ENCODE measurements at places on chromosomes 13 and 19.

DNA sequence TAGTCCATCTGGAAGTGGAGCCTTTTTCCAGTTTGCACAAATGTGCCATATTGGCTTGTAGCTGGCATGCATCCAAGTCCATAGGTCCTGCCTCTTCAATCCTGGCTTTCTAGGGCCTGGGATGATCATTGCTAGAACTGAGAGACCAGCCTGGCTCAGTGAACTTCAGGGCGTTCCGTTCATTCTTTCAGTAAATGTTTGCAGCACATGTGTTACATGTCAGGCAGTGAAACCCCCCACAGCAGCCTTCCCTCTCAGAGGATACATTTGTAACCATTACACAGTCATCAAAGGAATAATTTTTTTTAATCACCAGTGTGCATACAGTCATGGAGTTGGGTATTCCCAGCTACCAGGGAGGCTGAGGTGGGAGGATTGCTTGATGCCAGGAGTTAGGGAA, 9.7 kb downstream of the FUT2 start:
- no peak for DNase-seq

DNA sequence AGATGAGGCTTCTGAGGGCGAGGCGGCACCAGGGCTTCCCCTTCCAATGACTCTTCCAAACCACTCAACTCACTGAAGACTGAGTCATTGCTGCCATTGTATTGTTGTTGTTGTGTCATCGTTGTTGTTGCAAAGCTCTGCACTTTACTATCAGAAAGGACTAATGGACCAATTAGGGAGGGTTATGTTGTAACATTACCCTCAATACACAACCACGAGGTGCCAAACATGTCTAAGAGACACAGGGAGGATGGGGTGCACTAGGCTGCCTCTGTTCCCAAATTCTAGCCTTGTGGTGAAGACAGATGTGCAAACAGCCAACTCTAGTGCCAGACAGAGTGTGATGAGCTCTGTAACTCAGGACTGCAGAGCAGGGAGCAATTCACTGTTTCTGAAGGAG, 1075.2 kb downstream of the UQCRFS1 start:
- no peak for DNase-seq

DNA sequence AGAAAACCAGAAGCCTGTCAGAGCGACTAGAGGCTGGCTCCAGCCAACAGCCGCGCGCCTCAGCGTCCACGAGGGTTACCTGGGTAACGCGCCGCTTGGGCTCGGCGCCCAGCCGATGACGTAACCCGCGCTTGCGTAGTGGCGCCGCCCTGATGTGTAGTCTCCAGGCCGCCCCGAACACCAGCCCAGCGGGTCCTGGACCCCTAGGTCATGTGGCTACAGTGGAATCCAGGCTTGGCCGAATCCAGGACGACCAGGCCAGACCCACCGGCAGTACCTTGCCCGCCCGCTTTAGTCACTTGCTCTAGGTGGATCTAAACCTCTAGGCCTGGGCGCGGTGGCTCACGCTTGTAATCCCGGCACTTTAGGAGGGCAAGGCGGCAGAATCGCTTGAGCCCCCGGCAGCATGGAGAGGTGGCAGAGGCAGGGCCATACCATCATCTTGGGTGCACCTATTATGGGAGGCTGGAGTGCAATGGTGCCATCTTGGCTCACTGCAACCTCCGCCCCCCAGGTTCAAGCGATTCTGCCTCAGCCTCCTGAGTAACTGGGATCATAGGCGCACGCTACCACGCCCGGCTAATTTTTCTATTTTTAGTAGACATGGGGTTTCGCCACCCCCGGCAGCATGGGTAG, 7.2 kb upstream of the ZNF606 start:
- peak; percentile 48 for DNase-seq

GRCh38 chr19:9848762-9849161, 13.6 kb downstream of the PIN1 start:
- no peak for DNase-seq

DNA sequence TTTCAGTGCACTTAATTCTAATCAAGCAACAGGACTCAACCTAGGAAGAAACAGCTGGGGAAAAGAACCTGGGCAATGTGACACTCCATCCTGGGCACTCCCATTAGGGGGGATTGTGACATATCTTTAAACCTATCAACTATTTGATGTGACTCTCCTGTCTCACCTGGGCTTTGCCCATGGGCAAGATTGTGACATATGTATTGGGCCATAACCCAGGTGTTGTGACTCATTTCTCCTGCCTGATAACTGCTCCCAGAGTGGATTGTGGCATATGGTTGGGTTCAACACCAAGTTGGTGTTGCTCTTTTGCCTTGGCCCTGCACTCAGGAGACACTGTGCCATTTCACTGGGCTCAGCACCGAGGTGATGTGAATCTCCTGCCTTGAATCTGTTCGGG, 82.6 kb downstream of the ZNF723 start:
- no peak for DNase-seq

DNA sequence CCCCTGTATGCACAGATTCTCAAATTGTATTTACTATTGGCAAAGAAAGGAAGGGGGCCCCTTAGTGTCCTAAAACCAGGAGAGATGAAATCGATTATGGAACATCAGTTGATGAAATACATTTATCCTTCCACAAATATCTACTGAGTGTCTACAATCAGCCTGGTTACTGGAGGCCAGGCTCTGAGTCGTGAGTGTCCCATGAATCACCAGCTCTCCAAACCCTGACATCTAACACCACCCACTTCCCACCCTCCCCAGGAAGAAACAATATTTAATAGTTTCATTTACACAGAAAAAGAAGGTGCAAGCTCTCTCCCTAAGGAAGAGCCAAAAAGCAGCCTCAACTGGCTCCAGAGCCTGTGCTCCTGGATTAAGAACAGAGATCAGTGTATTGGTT, 25.2 kb downstream of the KCTD15 start:
- no peak for DNase-seq

- no peak for DNase-seq
These were observed 50.6 kb upstream of the IL17D start for GRCh38 chr13:20652946-20653345.

DNA sequence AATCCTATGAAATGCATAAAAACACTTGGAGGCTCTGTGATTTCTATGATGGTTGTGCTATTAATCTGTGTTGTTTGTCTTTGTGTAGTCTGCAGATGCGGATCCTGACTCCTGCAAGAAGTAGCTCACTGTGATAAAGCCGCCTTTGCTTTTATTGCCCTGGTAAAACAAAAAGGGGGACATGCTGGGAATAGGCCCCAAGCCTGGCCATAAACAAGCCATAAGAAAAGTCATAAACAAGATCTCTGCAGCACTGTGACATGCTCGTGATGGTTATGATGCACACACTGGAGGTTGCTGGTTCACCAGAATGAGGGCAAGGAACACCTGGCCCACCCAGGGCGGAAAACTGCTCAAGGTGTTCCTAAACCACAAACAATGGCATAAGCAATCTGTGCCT, 26.6 kb upstream of the ZNF266 start:
- no peak for DNase-seq

DNA sequence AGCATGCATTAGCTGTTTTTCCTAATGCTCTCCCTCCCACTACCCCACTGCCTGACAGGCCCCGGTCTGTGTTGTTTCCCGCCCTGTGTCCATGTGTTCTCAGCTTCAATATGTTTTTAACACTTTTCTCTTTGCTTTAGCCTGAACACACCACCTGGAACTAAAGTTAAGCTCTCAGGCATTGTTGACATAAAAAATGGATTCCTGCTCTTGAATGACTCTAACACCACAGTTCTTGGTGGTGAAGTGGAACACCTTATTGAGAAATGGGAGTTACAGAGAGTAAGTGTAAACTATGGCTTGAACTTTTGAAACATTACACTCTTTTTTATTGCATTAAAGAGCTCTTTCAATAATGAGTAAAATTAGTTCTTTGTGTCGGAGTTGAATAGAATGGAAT, 70.1 kb downstream of the TDRD3 start:
- DNase-seq: no peak

DNA sequence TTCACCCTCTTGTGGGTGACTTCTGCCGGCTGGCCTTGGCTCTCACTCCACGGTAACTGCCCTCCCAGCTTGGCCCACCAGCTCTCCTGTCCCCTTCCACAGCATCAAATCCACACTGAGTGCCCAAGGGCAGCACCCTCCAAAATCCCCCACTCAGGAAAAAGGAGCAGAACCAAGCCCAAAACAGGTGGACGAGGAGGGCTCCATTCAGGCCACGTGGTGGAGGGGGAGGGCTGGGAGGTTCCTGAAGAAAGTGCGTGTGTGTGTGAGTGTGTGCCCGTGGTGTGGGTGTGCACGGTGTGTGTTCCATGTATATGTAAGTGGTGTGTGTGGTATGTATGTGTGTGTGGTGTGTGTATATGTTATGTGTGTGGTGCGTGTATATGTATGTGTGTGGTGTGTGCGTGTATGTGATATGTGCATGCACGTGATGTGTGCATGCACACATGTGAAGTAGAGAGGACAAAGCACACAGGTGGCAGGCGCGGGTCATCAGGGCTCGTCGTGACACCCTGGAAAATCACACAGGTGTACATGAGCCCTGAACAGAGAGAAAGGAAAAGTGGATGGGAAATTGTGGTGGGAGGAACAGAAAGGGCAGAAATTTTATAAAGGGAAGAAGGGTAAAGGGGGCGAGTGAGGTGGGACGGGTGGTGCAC, 76.9 kb downstream of the COL4A1 start:
- DNase-seq: no peak

GRCh38 chr19:38739440-38740256, 4.6 kb downstream of the CAPN12 start:
- no peak for DNase-seq

- no peak for DNase-seq
These were observed 24.5 kb downstream of the CFAP97D2 start for GRCh38 chr13:114203536-114203935.

GRCh38 chr19:29483944-29484581, 41.7 kb upstream of the VSTM2B start:
- DNase-seq: no peak

- DNase-seq: no peak
These were observed 46.7 kb upstream of the DCUN1D2 start for GRCh38 chr13:113537205-113537604.

- no peak for DNase-seq
These were observed 14.1 kb upstream of the FRY start for GRCh38 chr13:32017474-32017873.

All from non-pigmented ciliary epithelial cell (primary cell).